ENCODE measurements at places on chromosomes 6 and 20.

GRCh38 chr20:62929051-62929538 is 2.8 kb upstream of the DIDO1 start:
- DNase-seq = peak; percentile 43

DNA sequence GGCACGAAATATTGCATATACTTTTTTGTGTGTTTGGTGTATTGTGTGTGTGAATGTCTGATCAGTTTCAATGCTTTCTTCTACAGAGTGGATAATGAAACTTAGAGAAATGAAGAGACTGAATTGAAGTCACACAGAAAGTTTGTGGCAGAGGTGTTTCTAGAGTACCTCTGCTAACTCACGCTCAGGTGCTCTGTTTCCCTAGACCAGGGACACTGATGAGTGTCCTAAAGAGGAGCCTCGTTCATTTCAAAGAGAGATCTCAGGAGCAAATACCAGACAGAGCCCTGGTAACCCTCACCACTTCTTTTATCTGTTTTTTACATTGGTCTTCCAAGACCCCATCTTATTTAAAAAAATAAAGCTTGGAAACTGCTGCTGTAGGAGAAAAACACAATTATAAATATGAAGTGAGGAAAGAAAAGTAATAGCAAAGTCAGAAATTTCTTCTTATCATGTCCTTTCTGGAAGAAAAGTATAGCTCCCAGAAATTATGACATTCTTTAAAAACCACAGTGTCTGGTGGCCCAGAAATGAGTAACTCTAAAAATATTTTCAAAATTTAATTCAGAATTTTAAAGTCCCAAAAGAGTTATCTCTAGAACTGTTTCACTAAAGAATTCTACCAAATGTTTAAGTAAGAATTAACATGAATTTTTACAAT is 720.6 kb downstream of the RFPL4B start:
- no peak for DNase-seq

- no peak for DNase-seq
Observed at GRCh38 chr6:42193491-42193894, 1.3 kb downstream of the GUCA1B start.

DNA sequence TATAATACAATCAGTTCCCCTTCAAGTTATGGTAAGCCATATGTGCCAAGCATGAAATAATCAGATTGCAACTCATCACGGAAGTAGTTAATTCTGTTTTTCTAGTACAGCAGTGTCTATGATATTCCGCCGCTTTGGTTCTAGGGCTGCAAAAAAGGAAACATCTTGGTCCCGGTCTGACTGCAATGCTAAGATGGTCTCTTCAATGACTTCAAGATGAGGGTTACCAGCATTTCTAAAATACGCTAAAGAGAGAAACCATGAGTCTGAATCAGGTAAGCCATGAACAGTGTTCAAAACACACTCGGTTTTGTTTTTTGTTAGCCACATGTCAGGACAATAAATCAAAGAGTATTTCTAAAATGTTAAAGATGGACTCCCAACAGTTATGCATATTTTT is 3.2 kb upstream of the ANKRD60 start:
- DNase-seq = no peak

DNA sequence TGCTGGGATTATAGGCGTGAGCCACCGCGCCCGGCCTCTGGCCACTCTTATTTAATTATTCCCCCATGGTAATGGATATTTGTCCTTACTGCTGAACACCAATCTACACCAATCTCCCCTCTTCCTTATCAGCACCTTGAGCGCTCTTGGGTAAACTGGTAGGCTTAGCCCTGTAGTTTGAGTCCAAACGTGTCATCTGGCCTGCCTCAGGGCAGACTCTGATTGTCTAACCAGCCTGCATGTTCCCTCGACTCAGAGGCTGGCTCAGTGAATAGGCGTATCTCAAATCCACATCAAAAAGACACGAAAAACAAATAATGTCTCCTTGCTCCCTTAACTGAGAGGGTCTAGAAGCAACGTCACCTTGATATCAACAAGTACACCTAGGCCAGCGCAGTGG is 260.9 kb downstream of the TFAP2C start:
- DNase-seq = no peak

GRCh38 chr20:48771542-48771941 is 56.3 kb downstream of the PREX1 start:
- DNase-seq = no peak

Measured in CD4-positive, alpha-beta T cell treated with Interleukin-15 for 1 hour (primary cell).